NCI-H226 (cell line): ENCODE measurements at places on chromosomes 12 and 14.

DNA sequence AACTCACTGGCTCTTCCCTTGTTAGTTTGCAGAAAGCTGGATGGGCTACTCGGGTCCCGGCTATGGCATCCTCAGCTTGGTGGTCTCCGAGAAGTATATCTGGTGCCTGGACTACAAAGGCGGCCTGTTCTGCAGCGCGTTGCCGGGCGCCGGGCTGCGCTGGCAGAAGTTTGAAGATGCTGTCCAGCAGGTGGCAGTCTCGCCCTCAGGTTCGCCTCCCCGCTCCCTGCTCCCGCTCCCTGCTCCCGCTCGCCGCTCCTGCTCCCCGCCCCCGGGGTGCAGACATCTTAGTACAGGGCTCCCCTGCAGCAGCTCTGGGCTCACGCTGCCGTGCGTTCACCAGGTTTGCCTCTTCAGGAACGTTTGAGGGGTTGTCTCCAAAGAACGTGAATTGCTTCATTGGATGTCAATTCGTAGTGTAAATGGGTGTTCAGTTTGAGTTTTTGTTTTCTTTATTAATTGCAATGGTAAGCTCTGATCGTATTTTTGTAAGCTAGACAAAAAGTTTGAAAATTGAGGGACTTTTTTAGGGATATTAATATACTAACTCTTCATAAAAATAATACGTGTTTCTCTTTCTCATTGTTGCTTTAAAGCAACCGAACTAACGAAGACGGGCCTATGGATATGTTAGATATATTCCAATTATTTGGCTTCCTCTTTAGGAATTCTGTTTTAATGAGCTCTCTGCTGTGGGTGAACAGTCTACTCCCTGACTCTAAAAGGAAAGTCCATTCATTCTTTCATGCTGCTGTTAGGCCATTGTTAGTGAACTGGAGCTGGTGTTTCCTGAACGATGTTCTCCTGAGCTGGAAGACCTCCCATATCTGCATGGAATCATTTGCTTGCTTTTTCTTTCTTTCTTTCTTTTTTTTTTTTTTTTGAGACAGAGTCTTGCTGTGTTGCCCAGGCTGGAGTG is 71.3 kb downstream of the ANKRD9 start:
- peak; percentile 35 for DNase-seq

GRCh38 chr12:95443459-95443858 is 30.5 kb upstream of the METAP2 start:
- no peak for DNase-seq

GRCh38 chr12:63496654-63497053 is 171.6 kb downstream of the DPY19L2 start:
- DNase-seq, result no peak

- DNase-seq, result no peak
These were observed 102.1 kb downstream of the ARID2 start for GRCh38 chr12:45831590-45831989.

DNA sequence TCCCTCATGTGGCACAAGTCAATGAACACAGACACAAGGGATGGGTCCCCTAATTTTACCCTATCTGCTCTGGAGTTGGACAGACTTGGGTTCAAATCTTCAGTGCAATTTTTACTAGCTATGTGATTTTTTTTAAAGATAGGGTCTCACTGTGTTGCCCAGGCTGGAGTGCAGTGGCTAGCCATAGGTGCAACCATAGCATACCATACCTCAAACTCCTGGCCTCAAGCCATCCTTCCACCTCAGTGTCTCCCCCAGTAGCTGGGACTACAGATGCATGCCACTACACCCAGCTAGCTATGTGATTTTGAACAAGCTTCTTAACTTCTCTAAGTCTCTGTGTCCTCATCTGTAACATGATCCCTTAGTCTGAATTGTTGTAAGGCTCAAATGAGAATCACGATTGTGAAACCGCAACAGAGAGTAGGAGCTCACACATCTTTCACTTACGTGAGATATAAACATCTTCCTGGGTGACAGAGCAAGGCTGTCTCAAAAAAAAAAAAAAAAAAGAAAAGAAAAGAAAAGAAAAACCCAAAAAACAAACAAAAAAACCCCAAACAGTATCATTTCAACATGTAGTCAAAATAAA is 4.7 kb downstream of the CALCOCO1 start:
- DNase-seq, result no peak

DNA sequence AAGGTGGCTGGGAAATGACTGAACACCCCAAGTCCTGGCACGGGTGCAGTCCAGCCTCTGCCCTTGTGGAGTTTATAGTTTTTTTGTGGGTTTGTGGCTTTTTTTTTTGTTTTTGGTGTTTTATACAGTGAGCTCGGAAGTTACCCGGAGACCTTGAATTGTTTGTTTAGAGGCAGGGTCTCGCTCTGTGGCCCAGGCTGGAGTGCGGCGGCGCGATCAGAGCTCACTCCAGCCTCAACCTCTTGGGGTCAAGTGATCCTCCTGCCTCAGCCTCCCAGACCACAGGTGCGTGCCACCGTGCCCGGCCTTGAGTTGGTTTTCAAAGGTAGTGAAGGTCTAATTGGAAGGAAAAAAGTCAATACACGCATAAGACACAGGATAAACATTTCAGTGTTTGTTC is 879 bp upstream of the ANHX start:
- DNase-seq, result no peak

- no peak for DNase-seq
These were observed 9.2 kb downstream of the TUNAR start for GRCh38 chr14:95885866-95886265.

DNA sequence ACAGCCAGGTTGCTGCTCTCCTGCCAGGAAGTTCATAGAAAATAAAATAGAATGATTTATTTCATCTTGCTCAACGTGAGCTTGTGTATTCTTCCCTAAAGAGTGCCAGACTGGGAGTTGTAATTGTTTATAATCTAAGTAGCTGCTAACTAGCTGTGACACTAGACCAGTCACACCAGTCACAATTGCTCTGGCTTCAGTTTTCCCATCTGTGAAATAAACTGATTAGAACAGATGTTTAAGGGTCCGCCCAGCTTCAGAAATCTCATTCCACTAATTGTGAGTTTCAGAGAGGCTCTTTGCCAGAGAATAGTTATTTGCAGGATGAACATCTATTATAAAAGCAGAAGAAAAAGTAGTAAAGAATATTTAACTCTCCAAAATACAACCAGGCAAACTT is 55.6 kb upstream of the ZDHHC17 start:
- DNase-seq, result no peak

DNA sequence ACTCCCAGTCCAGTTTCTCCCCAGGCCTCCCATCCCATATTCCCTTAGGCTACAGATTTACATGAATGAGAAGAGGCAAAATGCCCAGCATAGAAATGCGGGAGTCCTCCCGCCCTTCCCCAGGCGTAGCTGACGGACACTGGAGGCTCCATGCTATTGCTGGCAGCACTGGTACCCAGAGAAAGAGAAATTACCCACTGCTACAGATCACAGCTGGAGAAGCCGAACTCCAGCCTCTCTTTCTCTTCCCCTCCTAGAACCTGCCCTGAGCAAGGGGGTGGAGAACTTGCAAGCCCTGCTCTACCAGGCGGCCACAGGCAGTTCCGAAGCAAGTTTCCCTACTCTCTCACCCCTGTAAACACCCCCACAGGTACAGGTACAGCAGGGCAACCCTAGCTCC is 3.6 kb downstream of the LTBR start:
- no peak for DNase-seq

DNA sequence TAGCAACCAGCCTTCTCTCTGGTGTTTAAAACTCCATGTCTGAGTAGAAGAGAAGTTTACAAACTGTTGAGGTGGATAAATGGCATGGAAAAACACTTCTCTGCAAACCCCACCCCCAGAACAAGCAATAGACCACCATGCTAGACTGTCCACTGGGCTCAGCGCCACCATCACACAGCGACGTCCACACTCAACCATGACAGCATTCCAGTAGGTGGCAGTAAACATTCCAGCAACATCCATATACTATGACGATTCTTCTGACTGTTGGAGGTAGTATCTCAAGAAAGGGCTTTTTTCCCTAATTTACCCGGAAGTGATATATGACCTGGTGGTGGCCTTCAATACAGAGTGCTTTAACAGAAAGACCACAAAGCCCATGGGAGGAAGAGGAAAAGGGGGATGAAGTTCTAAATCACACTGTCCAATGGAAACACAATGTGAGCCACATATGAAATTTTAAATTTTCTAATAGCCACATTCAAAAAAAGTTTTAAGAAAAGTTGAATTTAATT is 152.2 kb downstream of the SLC15A4 start:
- no peak for DNase-seq

GRCh38 chr12:64256166-64256800 is 34.2 kb upstream of the KICS2 start:
- DNase-seq, result peak; percentile 46

- DNase-seq, result peak; percentile 76
These were observed 125.3 kb upstream of the ATF7IP start for GRCh38 chr12:14239935-14240872.

- DNase-seq, result no peak
These were observed 36.7 kb upstream of the IL22 start for GRCh38 chr12:68290126-68290525.

- peak; percentile 18 for DNase-seq
These were observed 33.4 kb downstream of the ANO4 start for GRCh38 chr12:100827901-100828520.

DNA sequence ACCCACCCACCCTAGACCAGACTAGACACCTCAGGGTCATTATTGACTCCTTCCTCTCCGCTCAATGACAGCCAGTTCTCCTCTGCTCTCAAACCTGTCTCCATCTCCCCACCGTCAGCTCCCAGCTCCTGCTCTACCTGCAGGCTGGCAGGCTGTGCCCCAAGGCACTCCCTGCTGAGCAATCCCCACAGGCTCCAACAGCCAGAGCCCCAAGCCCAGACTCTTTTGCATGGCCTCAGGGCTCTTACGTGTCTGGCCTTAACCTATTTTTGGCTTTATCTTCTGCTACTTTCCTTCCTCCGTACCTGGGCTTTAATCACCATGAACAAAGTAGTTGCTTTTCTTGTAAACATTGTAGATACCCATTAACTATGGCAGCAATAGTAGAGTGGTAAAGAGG is 162.9 kb upstream of the PRMT8 start:
- no peak for DNase-seq

DNA sequence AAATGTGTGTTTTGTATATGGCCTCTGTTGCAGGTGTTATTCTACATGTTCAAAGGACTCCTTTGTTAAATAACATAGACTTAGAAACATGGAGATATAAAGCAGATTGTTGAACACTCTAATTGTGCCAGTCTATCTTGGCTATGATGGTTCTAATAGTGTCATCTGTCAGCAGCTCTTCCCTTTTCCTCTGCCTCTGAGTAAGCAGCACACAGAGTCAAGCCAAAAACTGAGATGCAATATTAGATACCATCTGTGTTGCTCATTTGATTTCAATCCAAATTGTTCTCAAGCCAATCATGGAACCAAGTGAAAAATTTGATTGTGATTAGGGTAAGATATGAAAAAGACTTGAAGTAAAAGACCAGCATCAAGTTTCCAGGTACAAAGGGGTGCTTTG is 871.1 kb upstream of the MGAT4C start:
- DNase-seq, result peak; percentile 28

DNA sequence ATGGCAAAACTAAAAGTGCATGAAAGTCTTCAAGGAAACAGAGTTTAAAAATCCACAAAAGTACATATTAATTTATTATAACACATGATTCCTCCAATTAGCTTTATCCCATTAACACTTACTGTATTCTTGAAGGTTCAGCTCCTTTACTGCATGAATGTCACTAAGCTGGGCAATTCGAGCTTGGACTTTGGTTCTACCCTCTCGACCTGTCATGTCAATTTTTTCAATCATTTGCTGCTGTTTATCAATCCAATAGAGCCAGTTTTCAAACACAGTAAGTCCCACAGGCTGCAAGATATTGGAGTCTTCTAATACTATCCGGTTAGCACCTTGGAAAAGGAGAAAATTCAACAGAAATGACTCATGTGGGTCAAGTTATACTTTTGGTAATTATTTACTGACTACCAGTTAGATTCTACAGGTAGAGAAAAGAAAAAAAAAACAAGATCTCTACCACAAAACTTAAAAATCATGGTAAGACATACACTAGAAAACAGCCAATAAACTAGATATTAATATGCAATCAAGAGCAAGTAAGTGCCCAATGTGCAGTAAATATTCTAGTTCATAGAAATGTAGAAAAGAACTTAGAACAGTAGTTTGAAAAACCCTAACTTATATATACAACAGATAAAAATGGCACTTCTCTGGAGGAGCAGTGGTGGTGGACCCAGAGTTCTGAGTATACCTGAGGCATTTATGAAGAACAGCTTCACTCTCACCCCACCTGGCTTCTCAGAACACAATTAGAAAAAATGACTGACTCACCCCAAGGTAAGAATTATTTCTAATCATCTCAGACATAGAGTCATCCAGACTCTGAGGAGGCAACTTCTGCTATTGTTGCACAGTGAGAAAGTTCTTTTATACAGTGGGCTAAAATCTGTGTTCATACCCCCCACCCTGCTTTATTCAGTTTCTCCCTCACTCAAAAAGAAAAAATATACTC is 67.7 kb downstream of the BCL2L14 start:
- no peak for DNase-seq

GRCh38 chr14:104401785-104402184 is 177.8 kb upstream of the C14orf180 start:
- no peak for DNase-seq

GRCh38 chr14:22979748-22980392 is 2.5 kb downstream of the AJUBA start:
- peak; percentile 75 for DNase-seq

DNA sequence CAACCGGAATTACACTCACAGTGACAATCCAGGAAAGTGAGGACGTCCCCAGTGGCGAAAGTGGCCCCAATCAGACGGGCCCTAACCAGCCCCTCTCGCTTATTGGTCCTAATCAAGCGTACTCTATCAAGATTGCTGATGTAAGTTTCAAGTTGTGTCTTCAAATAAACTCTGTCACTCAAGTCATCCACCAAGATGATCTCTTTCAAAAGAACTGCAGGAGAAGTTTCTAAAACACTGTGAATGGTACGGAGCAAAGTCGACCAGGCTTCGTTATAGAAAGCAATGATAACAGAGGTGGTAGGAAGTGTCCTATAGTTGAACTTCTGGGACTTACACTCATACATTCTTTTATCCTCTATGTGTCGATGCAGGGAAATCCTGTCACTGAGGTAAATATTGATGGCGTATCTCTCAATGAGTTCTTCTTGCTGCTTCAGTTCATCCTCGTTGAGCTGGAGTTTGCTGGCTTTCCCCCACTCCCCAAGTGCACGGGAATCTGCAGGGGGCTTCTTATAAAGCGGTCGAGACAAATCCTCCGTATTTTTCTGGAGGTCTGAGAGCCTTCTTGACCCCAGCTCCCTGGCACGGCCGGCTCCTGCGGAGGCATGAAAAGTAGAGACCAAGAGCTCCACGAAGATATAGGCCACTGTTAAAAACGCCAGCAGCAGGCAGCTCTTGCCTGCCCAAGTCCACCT is 604 bp downstream of the GALNT4 start:
- DNase-seq, result no peak

DNA sequence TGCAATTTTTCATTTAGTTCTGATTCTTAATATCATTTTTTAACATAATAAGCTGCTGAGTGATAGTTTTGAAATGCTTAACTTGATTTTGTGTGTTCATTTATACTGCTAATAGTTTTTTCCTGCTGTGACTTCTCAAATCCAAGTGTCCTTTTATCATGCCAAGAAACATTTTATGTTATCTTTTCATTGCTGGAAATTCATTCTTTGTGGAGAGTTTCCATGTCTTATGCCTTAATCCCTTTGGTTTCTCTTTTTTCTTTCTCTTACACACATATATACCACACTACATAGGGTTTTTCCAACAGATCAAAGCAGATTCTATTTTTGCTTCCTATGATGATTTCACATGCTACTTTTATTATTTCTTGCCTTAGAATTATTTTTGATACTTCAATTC is 981.1 kb downstream of the SLC6A15 start:
- no peak for DNase-seq
